ENCODE measurements at places on chromosomes 2 and 18.

GRCh38 chr2:127414638-127415592 lies 3.3 kb upstream of the PROC start:
- no peak for DNase-seq

- DNase-seq = peak; percentile 91
Observed at GRCh38 chr2:73089270-73090030, 17.9 kb upstream of the SFXN5 start.

GRCh38 chr18:48360376-48361021 lies 48.7 kb downstream of the ZBTB7C start:
- DNase-seq = no peak

DNA sequence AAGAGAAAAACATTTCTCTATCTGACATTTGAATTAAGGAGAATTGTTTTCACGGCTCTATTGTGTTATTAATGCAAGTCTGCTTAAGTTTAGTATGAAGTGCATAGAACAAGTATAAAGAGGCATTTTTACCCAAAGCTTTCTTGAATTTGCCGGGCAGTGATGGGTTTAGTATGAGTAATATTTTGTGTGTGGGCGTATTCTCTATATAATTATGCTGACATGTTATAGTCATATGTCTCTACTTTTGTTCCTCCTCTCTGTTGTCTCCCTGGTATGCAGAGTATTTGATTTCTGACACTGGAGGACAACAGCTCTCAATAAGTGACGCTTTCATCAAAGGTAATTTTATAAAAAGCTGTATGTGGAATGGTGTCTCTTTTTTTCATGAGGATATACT lies 45.9 kb downstream of the PIKFYVE start:
- no peak for DNase-seq

DNA sequence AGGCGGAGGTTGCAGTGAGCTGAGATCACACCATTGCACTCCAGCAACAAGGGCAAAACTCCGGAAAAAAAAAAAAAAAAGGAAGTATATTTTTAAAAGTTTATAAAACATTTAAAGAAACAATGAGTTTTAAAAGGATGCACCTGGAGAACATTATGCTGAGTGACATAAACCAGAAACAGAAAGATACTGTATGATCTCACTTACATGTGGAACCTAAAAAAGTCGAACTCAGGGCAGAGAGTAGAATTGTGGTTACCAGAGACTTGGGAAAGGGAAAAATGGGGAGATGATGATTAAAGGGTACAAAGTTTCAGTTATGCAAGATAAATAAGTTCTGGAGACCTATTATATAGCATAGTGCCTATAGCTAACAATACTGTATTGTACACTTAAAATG lies 52.8 kb upstream of the RTN4 start:
- no peak for DNase-seq

GRCh38 chr18:61471942-61472341 lies 138.7 kb downstream of the CDH20 start:
- no peak for DNase-seq

DNA sequence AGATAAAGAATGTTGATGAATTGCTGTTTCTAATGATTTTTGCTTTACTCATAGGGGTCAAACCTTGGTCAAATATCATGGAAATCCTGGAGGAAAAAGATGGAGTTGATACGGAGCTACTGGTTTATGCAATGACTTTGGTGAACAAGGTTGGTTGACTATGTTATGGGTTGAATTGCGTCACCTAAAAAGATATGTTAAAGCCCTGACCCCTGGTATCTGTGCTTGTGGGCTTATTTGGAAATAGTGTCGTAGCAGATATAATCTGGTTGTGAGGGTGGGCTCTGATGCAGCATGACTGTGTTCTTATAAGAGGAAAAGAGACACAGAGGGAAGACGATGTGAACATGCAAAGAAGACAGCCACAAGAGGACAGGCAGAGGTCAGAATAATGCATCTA lies 226.2 kb downstream of the TPGS2 start:
- no peak for DNase-seq

GRCh38 chr2:45797451-45798230 lies 146.2 kb downstream of the PRKCE start:
- no peak for DNase-seq

DNA sequence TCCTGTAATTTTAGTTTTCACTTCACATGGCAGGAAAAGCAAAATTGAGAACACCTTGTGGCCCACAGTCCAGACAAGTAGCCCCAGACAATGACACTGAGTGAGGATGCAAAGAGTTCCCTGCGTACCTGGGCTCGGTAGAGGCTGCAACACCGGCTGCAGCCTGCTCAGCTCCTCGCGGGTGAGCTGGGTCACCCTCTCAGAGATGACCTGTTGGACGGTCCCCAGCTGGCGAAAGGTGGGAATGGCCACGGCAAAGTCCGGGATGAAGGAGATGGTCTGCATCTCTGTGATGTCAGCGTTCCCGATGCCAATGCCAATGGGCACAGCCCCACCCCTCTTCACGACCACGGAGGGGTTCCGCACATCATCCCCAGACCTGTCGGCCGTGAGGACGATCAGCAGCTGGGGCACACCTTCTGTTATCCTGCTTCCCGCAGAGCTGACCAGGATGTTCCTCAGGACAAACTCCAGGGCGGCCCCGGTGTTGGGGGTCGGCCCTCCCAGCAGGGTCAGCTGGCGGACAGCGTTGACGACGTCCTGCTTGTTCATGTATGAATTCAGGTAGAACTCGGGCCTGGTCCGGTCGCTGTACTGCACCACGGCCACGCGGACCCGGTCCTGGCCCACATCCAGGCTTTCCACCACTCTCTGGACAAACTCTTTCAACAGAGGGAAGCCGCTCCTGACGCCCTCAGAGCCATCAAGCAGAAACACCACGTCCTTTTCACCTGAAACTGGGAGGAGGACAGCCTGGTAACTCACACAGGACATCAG lies 39.5 kb downstream of the COL6A3 start:
- DNase-seq = no peak

DNA sequence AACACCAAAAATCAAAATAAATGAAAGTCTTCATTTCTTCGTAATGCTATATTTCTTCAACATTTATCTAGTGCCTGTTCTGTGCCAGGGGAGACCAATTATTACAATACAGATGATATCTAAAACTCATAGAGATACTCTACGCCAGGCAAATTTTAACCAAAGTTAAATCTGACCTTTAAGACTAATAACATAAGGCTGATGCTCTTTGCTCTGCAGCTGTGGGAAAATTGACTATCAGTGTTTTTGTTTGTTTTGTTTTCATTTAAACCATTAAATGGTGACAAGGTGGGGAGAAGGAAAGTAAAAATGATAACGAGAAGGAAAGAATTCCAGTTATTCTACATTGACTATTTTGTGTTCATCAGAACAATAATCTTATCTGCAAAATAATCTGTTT lies 406.4 kb downstream of the LRP1B start:
- DNase-seq = no peak

DNA sequence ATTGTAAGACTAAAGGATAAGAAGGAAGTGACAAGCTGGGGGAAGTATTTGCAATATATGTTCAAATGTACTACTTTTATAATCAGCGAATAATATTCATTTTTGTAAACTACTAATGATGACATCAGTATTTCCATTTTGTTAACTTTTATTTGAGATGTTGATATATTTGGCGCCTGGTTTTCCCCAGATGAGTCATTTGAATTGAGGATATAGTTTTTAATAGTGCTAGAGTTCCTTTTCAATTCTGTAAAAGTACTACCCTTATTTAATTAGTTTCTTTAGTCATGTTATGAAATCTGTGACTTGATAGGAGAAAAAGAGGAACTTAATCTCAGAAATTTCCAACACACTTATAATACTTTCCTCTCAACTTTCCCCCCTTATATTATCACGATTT lies 495.3 kb downstream of the IRS1 start:
- DNase-seq = no peak

DNA sequence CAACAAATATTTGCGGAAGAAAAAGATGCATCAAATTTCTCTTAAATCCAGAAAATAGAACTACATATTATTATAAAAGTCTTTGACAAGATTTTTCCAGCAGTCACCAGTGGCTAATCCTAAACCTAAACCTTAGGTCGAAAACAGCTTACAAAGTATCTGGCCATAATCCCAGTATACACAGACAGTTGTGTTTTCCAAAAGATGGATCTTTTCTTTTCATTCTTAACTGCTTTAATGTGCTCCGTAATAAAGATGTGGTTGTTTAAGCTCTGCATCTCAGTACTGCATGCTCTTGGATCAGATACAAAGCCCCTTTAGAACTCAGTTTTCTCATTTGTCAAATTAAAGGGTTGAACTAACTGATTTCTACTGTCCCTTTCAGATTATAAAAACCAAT lies 247.8 kb downstream of the TXNL1 start:
- no peak for DNase-seq

DNA sequence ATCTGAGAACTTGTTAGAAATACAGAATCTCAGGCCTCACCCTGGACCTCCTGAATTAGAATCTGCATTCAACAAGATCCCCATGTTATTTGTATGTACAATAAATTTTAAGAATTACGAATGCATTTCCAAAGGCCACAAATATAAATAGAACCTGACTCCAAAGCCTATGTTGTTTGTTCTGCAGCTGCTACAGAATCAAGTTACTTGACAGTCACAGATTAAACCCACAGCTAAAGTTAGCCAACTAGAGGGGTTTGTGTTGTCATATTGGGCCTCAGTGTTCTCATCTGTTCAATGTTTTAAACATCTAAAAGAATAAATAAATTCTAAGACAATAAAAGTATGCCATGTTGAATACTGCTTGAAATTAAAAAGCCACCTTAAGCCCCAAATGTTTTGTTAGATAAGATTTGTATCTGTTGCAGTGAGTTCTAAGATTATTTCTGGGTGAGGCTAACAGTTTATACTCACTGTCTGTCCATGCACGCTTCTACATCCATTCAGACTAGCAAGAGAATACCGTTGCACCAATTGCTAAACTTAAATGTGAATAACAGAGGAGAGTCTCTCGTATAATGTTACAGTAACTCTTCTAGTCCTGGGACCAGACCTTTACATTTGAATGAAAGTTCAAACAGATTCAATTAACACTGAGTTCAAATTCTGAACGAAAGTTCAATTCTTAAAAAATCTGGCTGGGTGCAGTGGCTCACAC lies 200.4 kb downstream of the MEMO1 start:
- no peak for DNase-seq
